Stimulated activated CD8-positive, alpha-beta memory T cell treated with anti-CD3 and anti-CD28 coated beads, Interleukin-4, amount 100 ng/mL, for 1 hour (primary cell): ENCODE measurements at places on chromosomes 2 and 18.

GRCh38 chr2:181411105-181411849 lies 45.9 kb upstream of the ITGA4 start:
- no peak for DNase-seq

GRCh38 chr2:88574445-88574844 lies 52.8 kb downstream of the EIF2AK3 start:
- no peak for DNase-seq

GRCh38 chr18:49980896-49981295 lies 167.6 kb upstream of the ACAA2 start:
- no peak for DNase-seq

- DNase-seq = no peak
Observed at GRCh38 chr2:16201848-16202247, 261.5 kb downstream of the MYCN start.

GRCh38 chr18:10923551-10924070 lies 225.8 kb downstream of the PIEZO2 start:
- no peak for DNase-seq

- DNase-seq = no peak
Observed at GRCh38 chr18:44826418-44827259, 146.0 kb downstream of the SETBP1 start.

- no peak for DNase-seq
Observed at GRCh38 chr2:100781009-100781325, 39.0 kb upstream of the NPAS2 start.

GRCh38 chr18:24212939-24213338 lies 74.1 kb downstream of the CABYR start:
- DNase-seq = no peak
